AG04450 (cell line): ENCODE measurements at places on chromosomes 6 and 20. TPM values are rescaled to one million over a fixed set of nuclear protein-coding genes. Genes with fewer than 3 reads are reported as not detected.

TP53TG5 gene
- not detected in 2 replicates for polyA plus RNA-seq

GATA5 gene
- not detected in 2 replicates for polyA plus RNA-seq

NKX2-4 gene
- not detected in 2 replicates for polyA plus RNA-seq

SRXN1 gene
- 64.6 and 66.4 TPM in 2 replicates for polyA plus RNA-seq

FOXS1 gene
- polyA plus RNA-seq: not detected in 2 replicates

IRAK1BP1 gene
- polyA plus RNA-seq: 2.6 and 3.9 TPM in 2 replicates

CRISP3 gene
- polyA plus RNA-seq: not detected in 2 replicates

BFSP1 gene
- polyA plus RNA-seq: 2.3 and 2.9 TPM in 2 replicates

RBBP8NL gene
- polyA plus RNA-seq: not detected in 2 replicates

SPATS1 gene
- not detected in 2 replicates for polyA plus RNA-seq

RIPPLY2 gene
- polyA plus RNA-seq: not detected in 2 replicates

ZSCAN9 gene
- 14.8 and 18.2 TPM in 2 replicates for polyA plus RNA-seq

FKBP1C gene
- 4.6 and 7.8 TPM in 2 replicates for polyA plus RNA-seq

DNA sequence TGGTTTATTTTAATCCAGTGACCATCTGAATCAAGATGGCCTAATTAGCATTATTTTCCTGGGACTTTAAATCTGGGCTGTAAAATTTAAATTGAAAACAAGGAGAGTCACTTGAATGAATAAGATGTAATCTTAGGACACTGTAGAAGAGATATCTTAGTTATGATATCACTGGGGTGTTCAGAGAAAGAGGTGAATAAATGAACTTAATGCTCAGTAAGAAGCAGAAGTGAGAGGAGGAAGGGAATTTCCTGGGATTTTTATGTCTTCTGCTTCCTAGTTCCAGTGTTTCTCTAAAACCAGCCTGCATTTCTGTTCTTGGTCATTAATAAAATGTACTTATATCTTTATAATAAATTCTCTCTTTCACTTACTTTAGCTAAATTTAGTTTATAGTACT lies 136.8 kb upstream of the PTPRK start:
- no peak for DNase-seq

GRCh38 chr20:10706460-10706811 lies 32.6 kb upstream of the JAG1 start:
- DNase-seq: no peak

DNA sequence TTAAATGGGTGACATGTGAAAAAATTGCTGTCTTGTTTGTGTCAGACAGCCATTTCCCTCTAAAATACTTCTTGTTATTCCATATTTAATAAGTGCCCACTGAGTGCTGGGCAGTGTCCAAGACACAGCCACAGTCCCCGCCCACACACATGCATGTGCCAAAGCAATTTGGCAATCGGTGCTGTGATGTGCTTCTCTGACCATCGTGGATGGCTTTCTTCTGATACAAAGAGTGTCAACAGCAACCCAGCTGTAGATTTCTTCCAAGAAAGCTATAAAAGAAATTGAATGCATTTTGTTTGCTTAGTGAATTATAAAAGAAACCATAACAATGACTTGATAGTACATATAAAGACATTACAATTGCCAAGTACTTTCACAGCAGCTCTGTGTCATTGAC lies 140.5 kb upstream of the ATXN1 start:
- no peak for DNase-seq

DNA sequence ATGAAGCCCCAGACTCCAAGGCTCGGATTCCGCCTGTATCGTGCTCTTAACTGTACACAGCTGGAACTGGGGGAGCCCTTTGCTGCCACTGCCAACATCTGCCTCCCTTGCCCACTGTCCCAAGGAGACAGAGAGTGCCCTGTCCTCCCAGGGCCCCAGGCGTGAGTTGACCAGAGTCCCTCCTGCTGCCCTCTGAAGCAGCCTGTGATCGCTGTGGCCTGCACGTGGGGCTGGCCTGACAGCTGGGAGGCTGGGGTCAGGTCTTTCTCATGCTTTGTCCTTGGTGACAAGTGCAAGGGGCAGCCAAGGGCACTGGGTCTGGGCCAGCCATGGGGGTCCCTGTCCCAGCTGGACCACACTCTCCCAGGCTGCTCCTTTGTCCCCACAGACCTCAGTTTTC lies 44.3 kb downstream of the KIAA1755 start:
- no peak for DNase-seq

GRCh38 chr20:49030954-49031619 lies 15.0 kb upstream of the CSE1L start:
- DNase-seq: no peak

- peak; percentile 62 for DNase-seq
Measured at GRCh38 chr6:144331491-144331969, 46.4 kb downstream of the UTRN start.

- no peak for DNase-seq
Measured at GRCh38 chr20:4156411-4156810, 141.1 kb upstream of the RNF24 start.

- no peak for DNase-seq
Measured at GRCh38 chr20:38591474-38592410, 9.9 kb upstream of the ARHGAP40 start.

GRCh38 chr6:13653296-13653695 lies 38.2 kb downstream of the NOL7 start:
- DNase-seq: no peak

GRCh38 chr6:4819706-4820283 lies 43.6 kb downstream of the CDYL start:
- DNase-seq: no peak

DNA sequence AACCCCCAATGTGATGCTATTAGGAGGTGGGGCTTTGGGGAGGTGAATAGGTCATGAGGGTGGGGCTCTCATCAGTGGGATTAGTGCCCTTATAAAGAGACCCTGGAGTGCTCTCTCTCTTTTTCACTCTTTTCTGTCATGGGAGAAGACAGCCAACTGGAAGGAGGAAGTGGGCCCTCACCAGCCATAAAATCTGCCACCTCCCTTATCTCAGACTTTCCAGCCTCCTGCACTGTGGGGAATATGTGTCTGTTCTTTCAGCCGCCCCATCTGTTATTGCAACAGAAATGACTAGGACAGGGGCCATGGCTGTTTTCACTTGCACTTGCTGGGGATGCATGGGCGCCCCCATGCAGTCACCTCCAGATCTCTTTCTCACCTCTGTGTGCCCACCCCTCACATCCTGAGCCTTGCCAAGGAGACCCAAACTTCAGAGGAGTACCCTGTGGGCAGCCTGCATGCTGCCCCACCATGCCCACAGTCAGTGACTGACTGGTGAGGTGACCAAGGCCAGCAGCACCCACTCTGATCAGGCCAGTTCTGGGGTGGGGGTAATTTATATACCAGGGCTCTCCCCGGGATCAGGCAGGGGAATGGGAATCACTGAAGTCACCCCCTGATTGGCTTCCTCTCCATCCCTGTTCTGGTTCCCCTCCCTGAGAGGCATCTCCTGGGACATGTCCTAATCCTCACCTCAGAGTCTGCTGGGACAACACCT lies 118.4 kb downstream of the ANKRD60 start:
- DNase-seq: no peak

- no peak for DNase-seq
Measured at GRCh38 chr20:40578961-40579360, 110.1 kb downstream of the MAFB start.

DNA sequence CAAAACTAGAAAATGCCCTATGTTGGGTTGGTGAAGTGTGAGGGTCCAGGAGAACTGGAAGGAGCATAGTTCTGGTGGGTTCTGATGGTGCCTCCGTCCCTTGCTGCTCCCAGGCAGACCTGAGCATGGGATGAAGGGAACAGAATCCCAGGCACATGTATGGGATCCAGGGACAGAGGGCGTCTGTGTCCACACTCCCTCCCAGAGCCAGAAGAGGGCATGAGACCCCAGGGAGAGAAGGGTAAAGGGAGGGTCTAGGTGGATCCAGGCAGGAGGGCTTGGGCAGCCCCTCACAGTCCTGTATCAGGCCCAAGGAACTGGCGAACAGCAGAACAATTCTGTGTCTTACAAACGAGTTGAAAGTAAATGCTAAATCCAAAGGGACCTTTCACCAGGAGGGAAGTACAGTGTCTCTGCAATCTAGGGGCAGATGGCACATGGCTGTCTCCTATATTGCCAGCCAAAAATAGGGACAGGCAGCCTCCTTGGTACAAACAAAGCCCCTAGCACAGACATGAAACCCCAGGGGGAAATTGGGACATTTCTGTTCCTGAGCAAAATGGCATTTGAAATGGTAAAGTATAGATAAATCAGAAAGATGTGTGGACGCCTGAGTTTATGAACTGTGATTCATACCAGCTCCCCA lies 2.5 kb upstream of the BPIFA1 start:
- DNase-seq: no peak

- DNase-seq: no peak
Measured at GRCh38 chr20:38166703-38167233, 1.7 kb upstream of the TGM2 start.

GRCh38 chr20:46350986-46351267 lies 42.6 kb upstream of the CDH22 start:
- no peak for DNase-seq

DNA sequence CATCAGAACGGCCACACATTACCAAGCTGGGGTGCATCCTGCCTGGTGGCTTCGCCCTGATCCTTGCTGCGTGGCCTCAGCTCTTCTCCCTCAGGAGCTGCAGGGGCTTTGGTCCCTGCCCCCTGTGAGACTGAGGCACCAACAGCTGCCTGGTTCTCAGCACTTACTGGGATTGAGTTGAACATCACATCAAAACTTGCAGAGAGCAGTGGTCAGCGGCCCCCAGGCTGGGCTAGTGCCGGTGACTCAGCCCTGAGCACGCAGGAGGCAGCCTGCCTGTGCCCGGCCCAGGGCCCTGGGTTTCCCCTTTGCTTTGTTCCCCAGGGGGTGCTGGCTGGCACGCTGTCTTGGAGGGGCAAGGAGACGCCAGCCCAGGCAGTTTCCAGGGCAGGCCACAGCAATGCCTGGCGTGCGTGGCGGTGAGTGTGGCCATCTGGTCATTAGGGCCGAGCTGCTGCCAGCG lies 63.3 kb downstream of the DLL1 start:
- no peak for DNase-seq

GRCh38 chr20:20063941-20064702 lies 11.8 kb downstream of the CFAP61 start:
- no peak for DNase-seq

- no peak for DNase-seq
Measured at GRCh38 chr6:36328600-36328999, 8.1 kb downstream of the BNIP5 start.

DNA sequence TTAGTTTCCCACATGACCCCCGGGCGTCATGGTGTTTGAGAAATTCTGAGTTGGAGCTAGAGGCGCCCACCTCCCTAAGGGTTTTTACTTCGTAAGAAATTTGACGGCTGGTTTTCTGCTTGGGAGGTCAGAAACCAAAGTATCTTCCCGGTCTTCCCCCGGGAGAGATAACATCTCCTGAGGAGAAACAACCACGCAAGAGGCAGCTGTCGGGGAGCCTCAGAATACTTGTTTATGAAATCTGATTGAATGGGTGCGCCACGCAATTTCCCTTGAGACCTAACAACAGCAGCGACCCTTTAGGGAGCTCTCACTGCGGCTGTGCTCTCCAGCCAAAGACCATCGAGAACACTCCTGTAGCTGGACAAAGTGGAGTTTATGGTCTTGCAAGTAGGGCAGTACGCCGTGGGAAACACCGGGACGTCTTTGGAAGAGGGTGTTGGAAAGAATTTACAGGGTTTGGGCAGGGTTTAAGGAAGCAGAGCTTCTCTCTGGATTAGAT lies 608 bp upstream of the EIF2S2 start:
- DNase-seq: no peak

- DNase-seq: no peak
Measured at GRCh38 chr20:58466729-58467571, 48.2 kb downstream of the APCDD1L start.
